Liver (tissue), 10 donors: ENCODE measurements at places on chromosomes 7 and 10. TPM values are rescaled to one million over a fixed set of nuclear protein-coding genes. Genes with fewer than 3 reads are reported as not detected.

The KAZALD1 gene
- 0.92 TPM for total RNA-seq

The NXPH1 gene
- total RNA-seq: not detected

The SLC26A5 gene
- 0.67 TPM for total RNA-seq

The OPN4 gene
- total RNA-seq: not detected

The CHRM2 gene
- 0.08 TPM for total RNA-seq

The ECD gene
- 16.2 TPM for total RNA-seq

GRCh38 chr10:106439366-106439765, 725.1 kb downstream of the SORCS1 start:
- H3K4me3 ChIP-seq: no peak overlapping the region
- no peaks in the 10 kb centered on the region for H3K4me1 ChIP-seq
- no peaks in the 10 kb centered on the region for H3K36me3 ChIP-seq
- no peak overlapping the region for H3K27ac ChIP-seq
- H3K27me3 ChIP-seq: no peaks in the 10 kb centered on the region
- no peak for DNase-seq

- H3K4me1 ChIP-seq: no peaks in the 10 kb centered on the region
- DNase-seq: no peak
- H3K27ac ChIP-seq: no peak overlapping the region
- no peaks in the 10 kb centered on the region for H3K36me3 ChIP-seq
- no peaks in the 10 kb centered on the region for H3K27me3 ChIP-seq
These were observed 25.7 kb downstream of the HDAC9 start for GRCh38 chr7:18521236-18521589.

GRCh38 chr7:41977151-41977651, 259.8 kb downstream of the GLI3 start:
- H3K27ac ChIP-seq: no peak overlapping the region
- peaks cover 6% of the 10 kb centered on the region for H3K4me1 ChIP-seq
- H3K36me3 ChIP-seq: no peaks in the 10 kb centered on the region
- no peak for DNase-seq
- no peak overlapping the region for H3K4me3 ChIP-seq
- H3K27me3 ChIP-seq: no peaks in the 10 kb centered on the region

- no peaks in the 10 kb centered on the region for H3K36me3 ChIP-seq
- no peak overlapping the region for H3K27ac ChIP-seq
- no peak overlapping the region for H3K4me3 ChIP-seq
- no peak for DNase-seq
- H3K4me1 ChIP-seq: no peaks in the 10 kb centered on the region
These were observed 133.5 kb upstream of the PRSS58 start for GRCh38 chr7:142391191-142391992.

DNA sequence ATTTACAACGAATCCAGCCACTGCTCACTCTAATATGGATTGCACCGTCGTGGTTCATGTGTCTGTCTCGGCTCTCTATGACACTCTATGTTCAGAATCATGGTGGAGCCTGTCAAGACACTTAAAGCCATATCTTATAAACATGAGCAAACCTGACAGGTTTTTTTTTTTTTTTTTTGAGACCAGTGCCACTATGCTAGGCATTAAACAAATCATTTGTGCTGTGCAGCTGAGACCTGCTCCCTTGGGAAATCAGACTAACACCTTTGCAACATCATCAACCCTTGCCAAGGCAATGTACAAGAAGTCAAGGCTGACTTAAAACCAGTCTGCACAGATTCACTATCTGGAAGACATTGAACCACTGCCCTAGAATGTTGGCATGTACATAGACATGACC, 181.2 kb upstream of the ANK3 start:
- DNase-seq: no peak
- H3K4me3 ChIP-seq: no peak overlapping the region
- H3K27me3 ChIP-seq: no peaks in the 10 kb centered on the region
- H3K4me1 ChIP-seq: peaks cover 12% of the 10 kb centered on the region
- H3K36me3 ChIP-seq: no peaks in the 10 kb centered on the region

GRCh38 chr10:48572414-48572813, 32.5 kb downstream of the ARHGAP22 start:
- no peak overlapping the region for H3K4me3 ChIP-seq
- H3K27me3 ChIP-seq: no peaks in the 10 kb centered on the region
- H3K4me1 ChIP-seq: no peaks in the 10 kb centered on the region

- H3K27me3 ChIP-seq: no peaks in the 10 kb centered on the region
- no peaks in the 10 kb centered on the region for H3K4me1 ChIP-seq
- no peaks in the 10 kb centered on the region for H3K36me3 ChIP-seq
- H3K4me3 ChIP-seq: no peak overlapping the region
- H3K27ac ChIP-seq: no peak overlapping the region
These were observed 119.3 kb downstream of the FAM53B start for GRCh38 chr10:124624895-124625294.

GRCh38 chr7:110050785-110051184, 1040.1 kb upstream of the LRRN3 start:
- H3K27me3 ChIP-seq: no peaks in the 10 kb centered on the region
- no peaks in the 10 kb centered on the region for H3K4me1 ChIP-seq
- no peak overlapping the region for H3K4me3 ChIP-seq
- H3K27ac ChIP-seq: no peak overlapping the region

DNA sequence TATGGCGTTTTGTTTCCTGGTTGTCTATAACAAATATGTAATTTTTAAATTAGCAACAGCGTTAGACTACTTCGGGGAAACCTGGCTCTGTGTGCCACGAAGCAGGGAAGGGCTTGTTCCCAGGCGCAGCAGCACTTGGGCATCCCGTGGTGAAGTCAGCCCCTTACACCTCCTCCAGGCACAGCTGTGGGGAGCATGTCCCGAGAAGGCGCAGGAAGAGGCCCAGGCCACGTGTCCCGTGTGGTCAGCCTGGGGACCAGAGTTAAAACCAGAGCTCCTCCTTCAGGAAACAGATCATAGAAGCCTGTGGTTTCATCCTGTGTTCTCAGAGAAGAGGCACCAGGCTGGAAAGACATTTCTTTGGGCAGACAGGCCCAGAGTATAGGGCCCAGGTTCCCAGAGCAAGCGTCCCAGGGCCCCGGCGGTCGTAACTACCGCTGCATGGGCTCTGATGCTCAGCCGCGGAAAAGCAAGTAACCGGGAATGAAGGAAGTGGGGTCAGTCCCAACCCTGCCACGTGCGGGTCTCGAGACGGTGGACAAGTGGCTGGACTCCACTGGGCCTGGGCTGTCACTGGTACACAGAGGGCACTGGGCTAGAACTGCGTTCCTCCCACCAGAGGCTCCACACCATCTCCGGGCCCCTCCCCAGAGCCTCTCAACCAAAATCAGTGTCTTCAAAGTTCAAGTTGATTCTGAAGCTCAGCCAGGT, 7.1 kb downstream of the NUDT1 start:
- H3K27ac ChIP-seq: no peak overlapping the region
- no peak for DNase-seq
- no peak overlapping the region for H3K4me3 ChIP-seq
- H3K27me3 ChIP-seq: no peaks in the 10 kb centered on the region
- H3K4me1 ChIP-seq: no peaks in the 10 kb centered on the region
